IMR-90 (cell line): ENCODE measurements at places on chromosomes 4 and X.
A peak's percentile ranks its signal among the peaks of the same experiment; 100 is the strongest.

DNA sequence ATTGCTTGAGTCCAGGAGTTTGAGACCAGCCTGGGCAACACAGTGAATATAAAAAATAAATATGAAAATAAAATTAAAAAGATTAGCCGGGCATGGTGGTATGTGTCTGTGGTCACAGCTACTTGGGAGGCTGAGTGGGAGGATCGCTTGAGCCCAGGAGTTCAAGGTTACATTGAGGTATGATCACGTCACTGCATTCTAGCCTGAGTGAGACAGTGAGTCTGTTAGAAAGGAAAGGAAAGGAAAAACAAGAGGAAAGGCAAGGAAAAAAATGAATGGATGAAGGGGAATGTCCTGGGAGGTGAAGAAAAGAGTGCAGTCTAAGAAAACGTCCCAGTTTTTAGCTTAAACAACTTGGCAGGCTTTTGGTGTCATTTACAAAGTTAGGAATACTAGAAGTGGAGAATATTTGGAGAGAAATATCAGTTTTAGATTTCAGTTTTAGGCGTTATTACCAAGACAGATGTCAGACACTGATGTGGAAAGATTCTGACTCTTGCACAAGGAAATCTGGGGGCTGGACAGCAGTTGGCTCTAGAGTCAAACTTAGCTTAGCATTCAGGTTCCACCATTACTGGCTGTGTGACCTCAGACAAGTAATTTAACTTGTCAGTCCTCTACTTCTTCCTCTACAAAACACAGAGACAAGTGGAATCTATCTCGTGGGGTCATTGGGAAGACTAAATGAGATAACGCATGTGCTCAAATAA lies 139.0 kb downstream of the TSPAN5 start:
- peak; percentile 76 for DNase-seq

GRCh38 chr4:120922381-120923206 lies at the start of gene PRDM5:
Gene PRDM5 (minus strand): TSS chr4:120922726. CDS start chr4:120922608, 118 bp downstream.
- DNase-seq, result peak; percentile 40

- no peak for DNase-seq
Observed at GRCh38 chrX:7515681-7516413, 327.1 kb upstream of the VCX start.

DNA sequence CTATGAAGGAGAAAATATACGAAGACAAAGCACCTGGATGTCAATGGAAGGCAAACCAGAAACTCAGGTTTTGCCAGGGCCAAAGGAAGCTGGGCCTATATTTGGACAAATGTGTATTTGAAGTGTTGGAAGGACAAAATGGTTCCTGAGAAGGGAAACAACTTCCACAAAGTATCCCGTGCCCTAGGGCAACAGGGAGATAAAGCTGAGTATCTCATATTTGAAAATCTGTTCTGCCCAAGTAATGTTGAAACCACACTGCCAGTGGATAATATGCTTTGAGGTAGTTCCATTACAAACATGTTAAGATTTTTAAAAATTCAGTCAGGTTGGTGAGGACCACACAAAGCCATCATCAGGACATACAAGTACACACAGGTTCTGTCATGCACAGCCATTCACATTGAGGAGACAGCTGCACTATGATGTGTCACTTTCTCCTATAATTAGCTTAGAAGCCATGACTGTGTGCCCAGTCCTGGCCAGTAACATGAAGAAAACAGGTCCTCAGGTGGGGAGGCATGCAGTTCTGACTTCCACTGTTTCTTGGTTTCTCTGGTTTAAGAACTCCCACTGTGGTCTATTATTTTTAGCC lies 116.4 kb downstream of the PWWP3B start:
- no peak for DNase-seq

GRCh38 chrX:153921511-153922446 lies 4.3 kb downstream of the ARHGAP4 start:
- DNase-seq, result no peak

- DNase-seq, result no peak
Observed at GRCh38 chr4:105210916-105211315, 64.2 kb downstream of the TET2 start.

- peak; percentile 39 for DNase-seq
Observed at GRCh38 chr4:137283737-137284136, 248.6 kb downstream of the PCDH18 start.

DNA sequence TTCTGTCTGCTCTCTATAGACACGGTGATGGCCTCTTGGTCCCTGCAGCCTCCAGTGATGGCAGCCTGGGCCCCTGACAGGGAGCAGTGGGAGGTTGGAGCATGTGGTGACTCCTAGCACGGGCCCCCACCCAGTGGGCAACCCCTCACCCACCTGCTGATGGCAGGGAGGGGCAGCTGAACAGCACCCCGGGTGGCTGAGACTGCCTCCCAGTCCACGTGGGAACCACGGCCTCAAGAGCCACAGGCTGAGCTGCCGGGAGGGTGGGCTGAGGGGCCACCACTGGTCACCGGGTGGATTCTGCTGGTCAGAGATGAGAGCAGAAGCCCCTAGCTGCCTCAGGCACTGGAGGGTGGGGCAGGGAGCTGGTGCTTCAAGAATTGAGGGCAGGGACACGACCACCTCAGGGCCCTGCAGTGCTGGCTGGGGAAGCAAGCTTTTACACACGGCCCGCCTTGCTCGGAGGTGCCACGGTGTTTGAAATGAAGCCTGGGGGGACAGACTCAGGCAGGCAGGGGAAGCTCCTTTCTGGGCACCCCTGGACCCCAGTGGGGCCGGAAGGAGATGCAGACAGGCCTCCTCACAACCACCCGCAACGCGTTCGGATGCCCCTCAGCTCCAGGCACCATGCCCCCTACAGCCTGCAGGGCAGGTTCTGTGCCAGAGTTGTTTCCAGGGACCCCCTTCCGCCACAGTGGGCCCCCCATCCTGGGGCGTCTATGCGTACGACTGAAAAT lies 6.3 kb upstream of the HAUS3 start:
- no peak for DNase-seq

DNA sequence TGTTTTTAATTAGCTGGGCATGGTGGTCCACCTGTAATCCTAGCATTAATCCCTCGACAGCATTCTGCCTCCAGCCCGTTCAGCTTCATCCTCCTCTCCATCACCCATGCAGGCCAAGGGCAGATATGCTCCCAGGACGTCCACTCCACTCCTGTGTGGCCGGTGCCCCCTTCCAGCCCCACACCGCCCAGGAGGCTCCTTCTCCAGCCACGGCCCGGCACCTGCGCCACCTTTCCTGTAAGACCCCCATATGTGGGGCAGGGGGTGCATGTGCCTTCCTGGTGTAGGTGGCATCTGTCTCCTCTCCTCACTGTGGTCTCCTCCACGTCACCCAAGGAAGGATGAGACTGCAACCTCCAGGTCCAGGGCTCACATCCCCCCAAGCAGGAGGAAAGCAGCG lies 57.0 kb upstream of the MXD4 start:
- no peak for DNase-seq

DNA sequence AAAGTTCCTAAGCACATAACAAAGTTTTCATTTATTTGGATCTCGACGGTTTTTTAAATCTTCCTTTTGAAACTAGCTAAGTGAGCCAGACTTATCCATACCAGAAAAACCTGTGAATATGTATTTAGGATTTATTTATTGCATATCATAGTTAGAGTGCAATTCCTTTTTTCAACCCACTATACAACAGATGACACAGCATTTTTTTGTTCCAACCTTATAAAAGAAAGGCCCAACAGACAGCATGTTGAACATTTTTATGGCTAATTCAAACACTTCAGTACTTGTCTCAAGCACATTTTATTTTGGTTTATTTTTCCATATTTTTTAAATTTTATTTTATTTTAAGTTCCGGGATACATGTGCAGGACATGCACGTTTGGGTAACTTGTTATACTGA lies 15.1 kb upstream of the RNF128 start:
- DNase-seq, result no peak

DNA sequence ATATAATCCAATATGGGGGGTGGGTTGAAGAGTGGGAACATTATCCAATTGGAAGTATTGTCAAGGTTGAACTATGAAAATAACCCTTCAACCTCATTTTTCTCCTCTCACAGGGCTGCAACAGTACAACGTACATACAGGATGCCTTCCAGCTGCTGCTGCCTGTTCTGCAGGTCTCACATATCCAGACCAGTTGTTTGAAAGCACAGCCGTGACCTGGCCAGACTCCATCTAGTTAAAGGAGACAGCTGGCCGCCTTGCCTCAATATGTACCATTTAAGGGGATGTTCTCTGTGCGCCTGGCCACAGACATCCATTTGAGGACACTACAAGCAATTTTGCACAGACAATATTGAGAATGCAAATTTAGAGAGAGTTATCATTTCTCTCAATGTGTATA lies 75.7 kb downstream of the FAM114A1 start:
- DNase-seq, result peak; percentile 85

GRCh38 chr4:93320356-93320755 lies 508.2 kb upstream of the ATOH1 start:
- peak; percentile 12 for DNase-seq

DNA sequence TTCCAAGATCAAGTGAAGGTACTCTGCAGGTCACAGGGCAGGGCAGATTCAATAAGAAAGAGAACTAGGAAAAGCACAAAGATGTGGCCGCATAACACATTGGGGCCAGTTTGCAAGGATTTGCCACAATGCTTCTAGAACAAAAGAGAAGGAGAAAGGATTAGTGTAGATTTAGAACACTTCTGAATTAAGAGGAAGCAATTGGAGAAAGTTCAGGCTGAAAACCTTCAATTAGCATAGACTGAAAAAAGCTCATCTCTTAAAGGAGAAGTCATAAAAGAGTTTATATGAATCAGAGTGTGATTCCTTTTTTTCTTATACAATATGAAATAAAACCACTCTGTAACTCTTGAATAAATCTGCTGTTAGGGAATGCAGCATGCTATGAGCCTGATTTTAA lies 215.6 kb upstream of the FAT1 start:
- DNase-seq, result no peak

GRCh38 chrX:107629540-107629909 lies 1.2 kb downstream of the PRPS1 start:
- peak; percentile 36 for DNase-seq

GRCh38 chr4:57280481-57280880 lies 170.3 kb upstream of the IGFBP7 start:
- DNase-seq, result no peak

GRCh38 chrX:66638591-66639500 lies at the start of gene EDA2R:
Gene EDA2R (minus strand): TSS chrX:66639078. CDS start chrX:66616020, 23,058 bp downstream.
- peak; percentile 87 for DNase-seq

GRCh38 chr4:28109801-28110200 lies 1249.2 kb downstream of the STIM2 start:
- no peak for DNase-seq

GRCh38 chrX:120560405-120560841 lies 339 bp downstream of the CUL4B start:
- DNase-seq, result peak; percentile 39

DNA sequence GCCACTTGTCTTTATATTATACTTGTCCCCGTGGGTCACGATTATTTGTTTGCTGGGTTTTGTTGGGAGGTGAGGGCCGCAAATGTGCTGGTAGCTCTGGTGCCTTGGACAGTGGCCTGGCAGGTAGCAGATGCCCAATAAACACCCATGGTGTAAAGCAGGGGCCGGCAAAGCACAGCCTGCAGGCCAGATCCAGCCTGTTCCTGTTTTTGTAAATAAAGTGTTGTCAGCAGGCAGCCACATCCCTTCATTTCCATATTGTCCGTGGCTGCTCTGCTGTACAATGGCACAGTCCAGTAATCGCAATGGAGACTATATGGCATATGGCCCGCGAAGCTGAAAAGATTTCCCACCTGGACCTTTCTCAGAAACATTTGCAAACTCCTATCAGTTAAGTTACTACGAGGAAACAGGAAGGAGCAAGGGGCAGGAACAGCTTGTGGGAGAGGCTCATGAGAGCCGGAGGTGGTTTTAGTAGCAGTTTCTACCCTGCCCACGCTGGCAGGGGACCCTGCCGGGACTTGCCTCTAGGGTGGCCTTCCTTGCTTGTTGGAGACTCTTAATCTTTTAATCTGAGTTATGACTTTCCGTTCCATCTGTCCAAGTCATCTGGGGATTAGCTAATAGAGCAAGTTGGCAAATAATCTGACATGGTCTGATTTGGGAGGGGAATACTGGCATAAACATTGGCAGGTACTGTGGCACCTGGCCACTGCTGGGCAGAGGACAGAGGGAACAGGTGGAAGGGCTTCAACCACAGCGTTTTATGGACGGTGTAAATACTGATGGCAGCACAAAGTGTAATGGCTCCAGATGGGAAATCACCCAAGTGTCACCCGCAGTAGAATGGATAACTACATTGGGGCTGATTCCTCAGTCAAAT lies 19.6 kb downstream of the CLCN4 start:
- DNase-seq, result no peak

DNA sequence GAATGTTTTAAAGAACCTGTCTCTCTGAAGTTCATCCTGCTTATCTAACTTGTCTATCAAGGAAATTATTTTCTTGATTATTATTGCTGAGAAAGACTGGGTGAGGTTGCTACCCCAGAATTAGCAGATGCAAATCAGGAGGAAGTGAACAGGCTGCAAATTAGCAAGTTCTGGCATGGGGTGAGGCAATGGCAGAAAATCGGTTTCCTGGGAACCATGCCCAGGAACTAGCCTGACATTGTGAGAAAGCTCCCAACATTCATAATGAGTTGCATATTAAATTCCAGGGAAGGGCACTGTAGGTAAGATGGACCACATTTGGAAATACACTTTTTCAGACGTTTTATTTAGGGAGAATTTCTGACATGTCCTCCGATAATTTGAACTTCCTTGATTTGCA lies 11.6 kb downstream of the ARSF start:
- no peak for DNase-seq

- DNase-seq, result no peak
Observed at GRCh38 chrX:116236666-116237065, 66.1 kb downstream of the AGTR2 start.

DNA sequence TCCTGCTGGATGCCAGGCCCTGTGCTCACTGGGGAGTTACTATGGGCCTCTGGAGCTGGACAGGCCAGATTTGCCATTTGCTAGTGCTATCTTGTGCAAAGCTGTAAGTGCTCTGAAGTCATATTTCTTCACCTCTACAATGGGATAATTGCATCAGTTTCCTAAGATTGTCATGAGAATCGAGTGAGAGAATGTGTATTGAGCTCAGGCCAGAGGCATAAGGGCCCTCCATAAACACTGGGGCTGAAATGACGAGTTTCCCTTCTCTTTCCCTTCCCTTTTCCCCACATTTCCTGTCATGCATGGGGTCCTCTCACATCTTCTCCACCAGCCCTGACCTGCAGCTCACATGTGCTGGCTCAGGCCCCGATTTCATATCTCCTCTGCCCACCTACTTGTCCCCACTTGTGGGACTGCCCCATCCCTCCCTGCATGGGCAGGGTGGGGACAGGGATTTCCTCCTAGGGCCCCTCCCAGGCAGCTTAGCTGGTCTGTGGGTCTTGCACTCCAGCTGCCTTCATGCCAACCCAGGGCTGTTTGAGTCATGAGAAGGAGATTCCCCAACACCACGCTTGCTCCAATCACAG lies 358.8 kb downstream of the MID1IP1 start:
- no peak for DNase-seq
